ENCODE measurements at places on chromosomes 12 and 14.

GRCh38 chr12:52526511-52526951, 6.3 kb upstream of the KRT5 start:
- DNase-seq, result no peak

DNA sequence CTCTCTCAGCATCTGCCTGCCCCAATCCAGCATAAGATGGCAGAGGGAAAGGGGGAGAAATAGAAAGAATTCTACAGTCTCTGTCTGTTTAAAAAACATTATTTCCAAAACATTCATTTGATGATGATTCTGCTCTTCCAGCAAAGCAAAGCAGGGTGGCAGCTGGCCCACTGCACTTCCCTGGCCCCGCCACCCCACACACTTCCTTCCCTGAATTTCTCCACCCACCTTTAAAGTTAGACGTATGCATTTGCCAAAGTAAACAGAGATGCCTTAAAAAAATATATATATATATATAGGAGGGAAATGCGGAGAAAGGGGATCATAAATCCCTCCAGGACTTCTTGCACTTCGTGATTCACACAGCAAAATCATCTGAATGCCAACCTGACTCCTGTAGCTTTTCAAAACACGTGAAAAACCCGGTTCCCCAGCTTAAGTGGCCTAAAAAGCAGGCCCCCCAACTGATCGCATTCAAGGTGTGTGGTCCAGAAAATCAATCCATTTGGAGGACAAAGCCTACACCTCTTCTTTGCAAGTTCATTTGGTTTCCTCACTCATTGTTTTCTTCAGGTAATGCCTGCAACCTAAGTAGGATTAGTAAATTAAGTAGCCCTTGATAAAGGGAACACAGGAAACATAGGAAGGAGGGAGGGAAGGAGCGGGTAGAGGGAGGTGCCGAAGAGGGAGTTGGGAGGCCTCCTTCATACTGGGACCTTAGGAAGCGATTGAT, 68.8 kb downstream of the LLPH start:
- DNase-seq, result no peak

DNA sequence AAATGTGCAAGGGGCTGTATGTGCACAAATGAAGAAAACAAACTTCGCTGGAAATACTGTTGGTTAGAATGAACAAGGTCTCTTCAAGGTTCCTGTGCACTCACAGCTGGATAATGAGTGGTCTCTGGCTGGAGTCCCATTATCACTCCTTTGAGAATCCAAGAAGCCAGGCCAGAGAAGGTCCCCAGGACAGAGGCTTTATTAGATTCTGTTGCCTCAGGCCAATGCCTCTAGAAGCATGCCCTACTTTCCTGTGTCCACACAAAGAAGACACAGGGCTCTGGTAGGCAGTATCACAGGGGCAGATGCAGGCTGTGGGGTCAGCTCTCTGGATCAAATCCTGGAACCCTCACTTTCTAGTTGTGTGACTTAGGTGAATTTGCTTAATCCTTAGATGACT, 384.7 kb downstream of the GRIN2B start:
- no peak for DNase-seq

DNA sequence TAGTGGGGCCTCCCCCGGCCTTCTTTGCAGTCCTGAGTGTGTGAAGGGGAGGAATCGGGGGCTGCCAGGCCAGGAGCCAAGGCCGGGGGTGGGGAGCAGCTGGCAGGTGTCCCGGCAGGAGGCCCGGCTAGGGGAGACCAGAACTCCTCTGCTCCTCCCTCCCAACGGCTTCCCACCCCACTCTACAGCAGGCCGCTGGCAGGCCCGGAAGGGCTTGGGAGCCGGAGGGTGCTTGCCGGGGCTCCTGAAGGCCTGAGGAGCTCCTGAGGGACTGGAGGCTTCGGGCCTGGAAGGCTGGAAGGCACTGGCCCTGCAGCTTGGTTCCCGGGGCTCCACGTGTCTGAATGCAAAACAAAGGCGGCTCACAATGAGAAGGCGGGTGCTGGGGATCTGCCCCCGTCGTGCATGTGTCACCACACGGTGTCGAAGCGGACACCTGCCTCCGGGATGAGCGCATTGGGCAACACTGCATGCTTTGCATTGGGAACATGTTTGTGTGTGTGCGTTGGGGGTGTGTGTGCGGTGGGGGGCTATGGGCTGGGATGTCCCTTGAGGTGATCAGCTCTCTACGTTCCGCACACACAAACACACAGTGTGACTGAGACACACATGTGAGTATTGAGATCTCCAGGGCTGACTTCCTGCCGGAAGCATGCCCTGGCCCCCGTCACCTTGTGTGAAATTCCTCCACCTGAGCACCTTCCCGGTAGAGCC, 30.9 kb upstream of the ANKRD9 start:
- no peak for DNase-seq

GRCh38 chr12:96143827-96144565, 50.2 kb upstream of the ELK3 start:
- no peak for DNase-seq

Data from stimulated activated CD8-positive, alpha-beta memory T cell treated with anti-CD3 and anti-CD28 coated beads, Interleukin-4, amount 100 ng/mL, for 1 hour (primary cell).